T-helper 9 cell (primary cell): ENCODE measurements at places on chromosomes 7 and 10.

GRCh38 chr7:1466524-1467271 is 7.4 kb upstream of the MICALL2 start:
- no peak for DNase-seq

DNA sequence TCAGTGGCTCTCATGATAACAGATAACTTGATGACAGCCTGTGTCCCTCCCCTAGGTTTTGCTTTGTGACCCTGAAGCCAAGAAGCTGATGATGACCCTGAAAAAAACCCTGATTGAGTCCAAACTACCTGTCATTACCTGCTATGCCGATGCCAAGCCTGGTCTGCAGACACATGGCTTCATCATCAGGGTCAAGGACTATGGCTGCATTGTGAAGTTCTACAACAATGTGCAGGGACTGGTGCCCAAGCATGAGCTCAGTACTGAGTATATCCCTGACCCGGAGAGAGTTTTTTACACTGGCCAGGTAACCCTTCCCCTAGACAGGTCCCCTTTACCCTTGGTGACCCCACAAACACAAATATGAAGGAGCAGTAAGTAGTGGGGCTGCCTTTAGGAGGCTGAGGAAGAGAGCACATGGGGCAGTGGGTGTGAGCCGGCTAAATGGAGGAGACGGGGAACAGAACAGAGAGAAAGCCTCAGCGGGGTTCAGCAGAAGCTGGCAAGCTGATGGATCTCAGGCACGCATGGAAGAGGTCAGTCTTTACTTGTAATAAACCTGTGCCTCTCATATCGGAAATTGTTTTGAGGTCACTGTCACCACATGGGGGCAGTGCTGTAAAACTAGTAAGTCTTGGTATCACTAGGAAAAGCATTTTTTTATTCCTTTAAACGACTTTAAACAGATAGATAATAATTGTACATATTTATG is 20.2 kb downstream of the PDCD11 start:
- peak; percentile 60 for DNase-seq

DNA sequence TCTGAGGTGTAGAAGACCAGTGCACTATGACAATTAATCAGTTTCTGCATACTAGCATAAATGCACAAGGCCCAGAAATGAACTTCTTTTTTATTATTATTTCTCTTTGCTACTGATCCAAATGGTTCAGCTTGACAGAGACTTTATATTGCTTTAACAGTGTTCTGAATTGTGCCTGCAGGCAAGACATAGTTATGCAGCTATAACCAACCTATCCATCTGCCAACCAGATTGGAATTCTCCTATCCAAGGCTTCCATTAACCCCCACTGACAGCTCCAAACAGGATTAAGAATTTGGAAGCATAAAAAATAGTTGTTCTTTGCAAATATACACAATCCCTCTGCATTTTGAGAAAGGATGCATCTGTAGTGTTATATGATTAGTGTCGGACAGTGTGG is 98.2 kb downstream of the BTRC start:
- no peak for DNase-seq

GRCh38 chr7:118735441-118735840 is 510.9 kb downstream of the ANKRD7 start:
- no peak for DNase-seq

- DNase-seq, result no peak
Measured at GRCh38 chr7:79988653-79989052, 146.0 kb upstream of the GNAI1 start.

DNA sequence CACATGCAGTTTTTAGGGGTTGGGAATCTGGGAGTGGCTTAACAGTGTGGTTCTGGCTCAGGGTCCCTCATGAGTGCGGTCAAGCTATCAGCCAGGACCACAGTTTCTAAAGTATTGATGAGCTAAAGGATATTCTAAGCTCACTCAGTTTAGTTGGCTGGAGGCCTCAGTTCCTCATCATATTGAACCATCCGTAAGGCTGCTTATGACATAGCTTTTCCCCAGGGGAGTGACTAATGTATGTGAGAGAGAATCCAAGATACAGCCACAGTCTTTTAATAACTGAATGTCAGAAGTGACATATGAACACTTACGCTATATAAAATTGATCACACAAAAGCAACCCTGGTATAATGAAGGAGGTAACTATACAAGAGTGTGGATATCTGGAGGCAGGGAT is 245.3 kb downstream of the POLR1F start:
- no peak for DNase-seq

- no peak for DNase-seq
Measured at GRCh38 chr7:80263821-80264220, 129.2 kb downstream of the GNAI1 start.

GRCh38 chr7:2510909-2511768 is 8.4 kb upstream of the LFNG start:
- peak; percentile 53 for DNase-seq
